ENCODE measurements at places on chromosomes 16 and 17. TPM values are rescaled to one million over a fixed set of nuclear protein-coding genes. Genes with fewer than 3 reads are reported as not detected.

DNA sequence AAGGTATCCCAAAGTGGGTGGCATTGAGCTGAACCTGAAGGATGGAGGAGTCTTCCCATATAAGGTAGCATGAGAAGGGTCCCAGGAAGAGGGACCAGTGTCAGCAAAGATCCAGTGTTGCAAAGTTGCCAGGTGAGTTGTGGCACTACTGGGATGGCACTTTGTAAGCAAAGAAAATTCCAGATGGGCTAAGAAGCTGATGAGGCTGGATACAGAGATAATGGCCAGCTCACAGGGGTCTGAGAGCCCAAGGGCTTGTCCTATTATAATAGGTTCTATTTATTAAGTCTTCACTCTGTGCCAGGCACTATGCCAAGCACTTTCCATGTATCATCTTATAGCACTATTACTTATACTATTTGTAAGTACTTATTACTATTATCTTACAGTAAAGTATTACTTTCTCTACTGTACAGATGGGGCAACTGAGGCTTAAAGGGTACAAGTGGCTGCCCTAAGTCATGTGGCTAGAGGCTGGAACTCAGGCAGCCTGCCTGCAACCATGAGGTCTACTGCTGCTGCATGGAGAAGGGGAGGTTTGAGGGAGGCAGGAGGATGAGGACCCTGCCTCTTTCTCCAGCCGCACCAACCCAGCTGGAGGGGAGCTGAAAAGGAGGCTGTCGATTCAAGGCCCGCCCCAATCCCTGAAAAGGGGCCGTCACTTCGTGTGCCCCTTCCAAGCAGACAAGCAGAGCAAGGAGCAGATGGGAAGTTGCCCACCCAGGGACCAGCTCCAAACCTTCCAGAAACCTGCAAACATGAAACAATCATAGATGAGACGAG is 86.5 kb downstream of the C16orf78 start:
- no peaks in the 10 kb centered on the region for H3K4me1 ChIP-seq
- no peaks in the 10 kb centered on the region for H3K36me3 ChIP-seq
- DNase-seq = no peak
- no peak overlapping the region for H3K4me3 ChIP-seq
- H3K27me3 ChIP-seq = no peaks in the 10 kb centered on the region

DNA sequence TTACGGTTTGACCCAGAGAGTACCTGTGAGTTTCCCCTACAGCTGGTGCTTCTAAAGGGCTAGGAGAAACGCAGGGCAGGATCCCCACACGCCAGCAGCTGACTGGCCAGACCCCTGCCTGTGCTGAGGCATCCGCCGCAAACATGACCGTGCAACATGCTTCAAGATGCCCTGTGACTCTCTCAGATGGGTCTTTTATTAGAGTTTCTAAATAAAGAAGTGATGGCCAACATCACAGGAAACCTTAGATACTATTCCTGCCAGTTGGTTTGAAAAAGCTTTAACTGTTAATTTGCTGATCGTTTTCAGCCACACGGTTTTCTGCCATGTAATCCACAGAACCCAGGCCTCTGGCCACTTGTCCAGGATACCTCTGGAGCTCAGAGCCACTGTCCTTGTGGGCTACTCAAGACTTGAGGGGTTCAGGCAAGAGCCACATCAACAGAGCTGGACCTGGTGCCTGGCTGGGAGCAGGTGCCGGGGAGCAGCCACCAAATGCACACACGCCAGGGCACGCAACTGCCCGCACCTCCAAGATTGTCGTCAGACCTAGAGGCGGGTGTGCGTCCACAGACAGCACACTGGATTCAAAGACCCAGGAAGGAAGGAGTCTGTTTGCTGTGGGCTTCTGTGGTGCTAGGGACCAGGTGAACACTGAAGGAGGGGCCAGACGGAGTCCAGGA is 118.4 kb downstream of the ZNF778 start:
- no peaks in the 10 kb centered on the region for H3K27me3 ChIP-seq
- H3K27ac ChIP-seq = no peak overlapping the region
- H3K36me3 ChIP-seq = no peaks in the 10 kb centered on the region
- no peaks in the 10 kb centered on the region for H3K4me1 ChIP-seq

HCRT gene
- total RNA-seq = not detected

GRCh38 chr17:49760296-49760695 is 3.6 kb downstream of the FAM117A start:
- H3K27ac ChIP-seq = no peak overlapping the region
- no peaks in the 10 kb centered on the region for H3K36me3 ChIP-seq
- no peaks in the 10 kb centered on the region for H3K27me3 ChIP-seq
- H3K4me3 ChIP-seq = no peak overlapping the region

DNA sequence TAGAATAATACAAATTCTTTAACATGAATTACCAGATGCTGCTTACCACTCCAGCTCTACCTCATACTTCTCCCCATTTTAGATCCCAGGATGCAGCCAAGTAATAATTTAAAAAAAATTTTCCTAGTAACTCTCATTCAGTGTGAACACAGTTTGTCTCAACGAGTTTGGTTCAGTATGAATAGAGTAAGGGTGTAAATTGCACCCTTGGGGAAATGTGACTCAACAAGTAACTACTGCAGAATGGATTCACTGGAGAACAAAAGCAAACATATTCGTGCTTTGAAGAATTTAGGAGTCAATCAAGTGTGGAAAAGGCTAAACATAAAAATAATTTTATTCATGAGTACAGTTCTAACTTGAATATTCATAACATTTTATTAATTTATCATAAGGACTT is 23.0 kb downstream of the KCNJ16 start:
- no peaks in the 10 kb centered on the region for H3K27me3 ChIP-seq
- H3K27ac ChIP-seq = no peak overlapping the region
- no peaks in the 10 kb centered on the region for H3K36me3 ChIP-seq
- no peak overlapping the region for H3K4me3 ChIP-seq
- no peaks in the 10 kb centered on the region for H3K4me1 ChIP-seq

GPR142 gene
- 0.31 TPM for total RNA-seq

DNA sequence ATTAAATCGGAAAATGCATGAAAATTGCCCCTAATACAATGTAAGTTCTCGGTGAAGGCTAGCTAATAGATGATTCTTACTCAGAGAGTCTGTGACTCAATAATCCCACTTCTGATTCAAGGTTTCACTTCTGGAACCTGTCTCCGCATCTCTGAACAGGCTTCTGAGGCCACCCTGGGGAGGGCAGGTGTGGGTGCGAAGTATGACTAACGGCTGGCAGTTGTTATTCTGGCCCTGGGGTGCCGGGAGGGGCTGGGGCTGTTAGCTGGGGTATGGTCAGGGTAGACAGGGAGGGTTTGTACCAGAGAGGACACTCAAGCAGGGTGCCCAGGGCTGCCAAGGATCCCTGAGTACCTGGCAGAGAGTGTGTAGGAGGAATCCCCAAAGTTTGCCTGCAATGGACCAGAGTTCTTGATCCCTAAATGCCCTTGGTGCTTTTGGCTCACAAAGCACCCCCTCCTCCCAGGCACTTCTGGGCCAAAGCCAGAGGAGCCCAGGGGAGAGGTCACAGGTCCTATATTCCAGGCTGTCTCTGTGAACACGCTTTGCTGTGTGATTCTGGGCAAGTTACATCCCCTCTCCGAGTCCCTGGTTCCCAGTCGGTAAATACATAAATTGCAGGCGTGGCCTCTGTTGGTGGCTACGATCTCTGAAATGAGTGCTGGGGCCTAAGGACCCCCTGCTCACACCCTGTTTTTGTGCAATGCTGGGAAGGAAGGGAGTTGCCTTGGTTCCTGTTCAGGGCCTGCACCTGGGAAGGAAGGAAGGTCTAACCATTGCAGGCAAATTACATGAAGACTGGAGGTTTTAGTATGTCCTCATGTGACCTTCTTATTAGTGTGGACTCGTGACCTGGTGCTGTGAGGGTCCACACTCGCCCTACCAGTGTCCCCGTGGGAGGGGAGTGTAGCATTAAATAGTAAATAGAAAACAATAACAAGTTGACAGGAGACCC is 49.9 kb upstream of the CPNE2 start:
- no peaks in the 10 kb centered on the region for H3K4me1 ChIP-seq
- no peaks in the 10 kb centered on the region for H3K27me3 ChIP-seq
- no peak overlapping the region for H3K4me3 ChIP-seq
- no peak overlapping the region for H3K27ac ChIP-seq
- no peak for DNase-seq

DNA sequence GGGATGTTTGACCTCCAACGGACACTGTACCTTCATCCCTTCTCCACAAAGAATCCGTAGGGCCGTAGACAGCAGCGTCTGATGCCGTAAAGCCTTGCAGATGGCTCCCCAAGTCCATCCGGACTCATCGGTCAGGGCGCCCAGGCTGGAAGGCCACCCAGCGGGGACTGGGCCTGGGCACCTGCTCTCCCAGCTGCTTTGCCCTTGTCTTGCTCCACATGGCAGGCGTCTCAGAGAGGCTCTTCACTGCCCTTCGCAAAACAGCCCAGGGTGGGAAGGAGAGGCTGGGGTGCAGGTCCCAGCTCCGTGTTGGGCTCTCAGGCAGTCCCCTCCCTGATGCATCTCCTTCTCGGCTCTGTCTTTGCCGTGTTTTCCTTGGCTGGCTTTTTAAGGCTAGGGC is 6.2 kb upstream of the RPTOR start:
- H3K27me3 ChIP-seq = no peaks in the 10 kb centered on the region
- H3K4me3 ChIP-seq = no peak overlapping the region
- H3K36me3 ChIP-seq = no peaks in the 10 kb centered on the region
- no peak overlapping the region for H3K27ac ChIP-seq
- no peak for DNase-seq

DNA sequence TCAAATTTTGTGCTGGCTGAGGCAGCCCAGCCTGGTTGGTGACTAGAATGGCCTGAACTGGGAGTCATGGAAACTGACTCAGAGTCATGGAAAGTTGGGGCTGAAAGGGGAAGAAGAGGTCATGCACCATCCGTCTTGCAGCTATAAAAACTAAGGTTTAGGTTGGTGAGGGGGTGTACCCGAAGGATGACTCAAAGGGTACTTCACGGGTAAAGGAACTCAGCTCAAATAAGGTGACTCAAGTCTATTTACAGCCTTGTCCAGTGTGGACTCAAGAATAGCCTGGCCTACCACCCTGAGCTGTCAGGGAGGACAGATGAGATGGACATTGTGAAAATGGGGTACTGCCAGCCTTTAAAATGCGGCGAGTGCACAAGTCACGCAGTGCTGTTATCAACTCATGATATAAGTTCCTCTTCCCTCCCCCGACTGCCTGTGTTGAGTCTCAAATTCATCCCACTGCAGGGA is 18.6 kb downstream of the CD300LB start:
- H3K4me1 ChIP-seq = no peaks in the 10 kb centered on the region
- no peak overlapping the region for H3K27ac ChIP-seq
- H3K4me3 ChIP-seq = no peak overlapping the region
- no peaks in the 10 kb centered on the region for H3K27me3 ChIP-seq

DNA sequence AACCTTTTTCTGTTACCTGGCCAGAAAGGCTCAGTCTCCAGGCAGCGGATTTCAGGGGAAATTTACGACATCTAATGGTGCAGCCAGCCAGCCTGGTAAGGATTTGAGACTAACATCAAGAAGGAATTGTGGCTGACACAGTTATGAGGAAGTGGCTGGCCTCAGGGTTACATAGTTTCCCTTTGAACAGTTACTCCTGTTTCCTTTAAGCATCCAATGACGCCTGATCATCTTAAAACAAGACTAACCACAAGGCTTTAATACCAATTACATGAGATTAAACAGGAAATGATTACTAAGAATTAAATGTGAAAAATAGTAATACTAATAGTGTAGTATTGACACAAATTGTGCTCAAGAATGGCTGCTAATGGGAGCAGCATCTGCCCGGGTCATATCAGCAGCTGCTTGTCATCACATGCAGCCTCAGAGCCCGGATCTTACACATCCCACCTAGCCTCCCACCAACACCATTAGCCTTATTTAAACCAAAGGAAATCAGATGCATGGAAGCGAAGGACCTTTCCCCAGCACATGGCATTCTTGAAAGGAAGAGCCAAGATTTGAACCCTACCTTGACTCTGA is 431.8 kb downstream of the PMP22 start:
- no peak overlapping the region for H3K27ac ChIP-seq
- no peaks in the 10 kb centered on the region for H3K4me1 ChIP-seq
- H3K4me3 ChIP-seq = no peak overlapping the region
- no peaks in the 10 kb centered on the region for H3K27me3 ChIP-seq
- no peak for DNase-seq
- H3K36me3 ChIP-seq = no peaks in the 10 kb centered on the region

GRCh38 chr17:49434821-49435670 is 20.4 kb upstream of the PHB1 start:
- H3K4me3 ChIP-seq = no peak overlapping the region
- no peaks in the 10 kb centered on the region for H3K27me3 ChIP-seq
- no peak for DNase-seq

GRCh38 chr17:55770196-55770870 is 19.5 kb downstream of the PCTP start:
- no peaks in the 10 kb centered on the region for H3K27me3 ChIP-seq
- H3K36me3 ChIP-seq = peaks cover 16% of the 10 kb centered on the region
- no peaks in the 10 kb centered on the region for H3K4me1 ChIP-seq
- no peak for DNase-seq

EDC4 gene
- total RNA-seq = 37.0 TPM

- peaks cover under 1% of the 10 kb centered on the region for H3K27me3 ChIP-seq
- no peak overlapping the region for H3K27ac ChIP-seq
- no peak overlapping the region for H3K4me3 ChIP-seq
- H3K36me3 ChIP-seq = no peaks in the 10 kb centered on the region
- H3K4me1 ChIP-seq = peaks cover 14% of the 10 kb centered on the region
Measured at GRCh38 chr17:76527430-76528111, 9.9 kb downstream of the CYGB start.

Measured in pancreas (tissue), 10 donors.